ENCODE measurements at places on chromosomes 3 and 15.

DNA sequence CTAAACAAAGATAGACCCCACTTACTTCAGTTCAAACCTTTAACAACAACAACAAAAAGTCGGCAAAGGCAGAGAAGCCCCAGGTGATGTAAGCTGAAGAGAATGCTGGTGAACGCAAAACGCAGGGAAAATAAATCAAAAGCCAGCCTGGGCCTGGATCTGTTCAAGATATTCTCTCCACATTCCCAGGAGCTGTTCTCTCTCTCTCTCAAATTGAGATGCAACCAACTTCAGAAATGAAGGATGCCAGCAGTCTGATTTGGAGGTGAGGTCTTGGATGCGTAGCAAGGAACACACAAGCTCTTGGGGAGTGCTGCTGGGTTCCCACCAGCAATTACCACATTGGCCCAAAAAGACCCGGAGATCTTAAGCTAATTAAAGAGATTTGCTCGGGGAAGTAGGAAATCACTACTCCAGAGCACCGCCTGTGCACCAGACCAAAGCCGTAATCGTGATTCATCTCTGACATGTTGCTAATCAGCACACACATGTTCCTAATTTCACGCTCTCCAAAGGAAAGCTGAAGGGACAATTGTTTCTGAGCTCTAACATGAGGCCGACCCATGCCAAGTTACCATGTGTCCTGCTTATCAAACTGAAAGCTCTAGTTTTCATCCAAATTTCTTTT lies 37.1 kb downstream of the IL17RD start:
- DNase-seq = no peak

GRCh38 chr3:158097081-158097592 lies 9.1 kb downstream of the SHOX2 start:
- no peak for DNase-seq

DNA sequence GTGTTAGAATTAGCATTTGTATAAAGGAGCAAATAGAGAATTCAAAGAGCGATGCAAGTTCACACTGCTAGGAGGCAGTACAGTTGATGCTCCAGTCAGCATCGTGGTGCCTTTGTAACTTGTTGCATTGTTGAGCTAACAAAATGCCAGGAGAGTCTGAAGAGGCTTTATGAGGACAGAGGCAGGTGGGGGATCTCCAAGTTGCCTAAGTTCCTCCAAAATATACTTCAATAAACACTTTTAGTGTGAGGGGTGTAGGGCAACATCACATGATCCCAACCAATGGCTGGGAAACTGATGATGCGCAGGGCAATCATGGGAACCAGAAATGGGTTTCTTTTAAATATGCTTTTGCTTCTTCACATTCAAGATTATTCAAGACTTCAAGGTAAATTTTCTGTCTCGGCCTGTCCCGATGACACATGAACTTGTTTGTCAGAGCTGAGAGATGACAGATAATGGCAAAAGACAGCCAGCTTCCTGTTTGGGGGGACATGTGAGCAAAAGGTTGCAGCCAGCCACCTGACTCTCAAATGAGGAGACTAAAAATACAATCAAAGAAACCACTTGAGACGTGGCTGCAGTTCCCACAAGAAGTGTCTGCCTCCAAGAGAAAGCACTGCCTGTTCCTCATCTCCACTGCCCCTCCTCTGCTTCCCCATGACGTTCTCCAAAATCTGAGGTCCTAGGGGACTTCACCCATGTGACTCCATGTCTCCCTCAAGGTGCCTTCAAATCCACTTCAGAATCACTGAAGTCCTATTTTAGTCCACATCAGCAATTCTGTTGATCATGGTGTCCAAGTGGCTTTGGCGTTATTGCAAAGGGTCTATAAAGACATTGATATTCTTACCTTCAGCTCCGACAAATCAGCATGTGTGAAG lies 39.3 kb downstream of the KLHL6 start:
- peak; percentile 50 for DNase-seq

DNA sequence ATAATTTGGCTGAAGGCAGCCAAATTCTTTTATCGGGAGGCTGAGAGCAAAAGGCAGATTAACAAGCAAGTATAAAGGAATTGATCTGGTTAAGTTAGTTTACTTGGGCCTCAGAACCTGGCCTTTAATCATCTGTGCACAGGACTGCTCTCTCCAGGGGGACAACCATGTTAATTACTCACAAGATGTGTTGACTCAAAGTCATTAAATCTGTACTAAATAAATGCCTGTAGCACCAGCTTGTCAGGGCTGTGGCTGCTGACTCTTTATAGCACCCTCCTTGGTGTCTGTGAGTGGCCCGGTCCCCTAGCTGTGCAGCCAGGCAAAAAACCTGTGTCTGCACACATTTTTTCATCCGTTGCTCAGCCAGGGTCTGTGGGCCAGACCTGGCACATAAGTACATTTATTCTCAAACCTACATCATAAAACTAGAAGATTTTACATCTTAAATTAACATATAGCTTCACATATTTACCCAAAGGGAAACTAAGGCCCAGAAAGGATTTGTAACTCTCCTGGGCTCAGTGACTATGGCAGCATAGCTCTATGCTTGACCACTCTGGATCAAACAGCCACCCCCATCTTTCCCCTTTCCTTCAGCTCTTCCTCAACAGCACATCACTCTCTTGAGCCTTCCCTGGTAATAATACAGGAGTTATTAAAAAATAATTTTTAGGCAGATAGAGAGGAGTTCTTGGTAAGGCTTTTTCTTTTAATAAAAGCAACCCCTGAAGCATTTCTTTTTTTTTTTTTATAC lies 51.4 kb downstream of the NCEH1 start:
- no peak for DNase-seq

DNA sequence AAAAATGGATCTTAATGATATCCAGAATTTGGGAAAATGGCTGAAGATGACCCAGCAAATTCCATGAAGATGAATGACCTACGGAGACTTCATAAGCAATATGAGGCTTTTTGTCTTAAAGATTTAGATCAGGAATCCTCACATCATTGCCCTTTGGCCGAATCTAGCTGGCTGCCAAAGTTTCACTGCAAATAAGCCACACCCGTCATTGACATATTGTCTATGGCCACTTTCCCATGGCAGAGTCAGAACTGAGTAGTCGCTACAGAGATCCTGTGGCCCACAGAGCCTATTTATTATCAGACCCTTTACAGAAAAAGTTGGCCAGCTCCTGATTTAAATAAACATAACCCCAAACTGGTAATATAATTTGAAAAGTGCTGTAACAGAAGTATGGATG lies 307.4 kb upstream of the RARB start:
- DNase-seq = no peak

- DNase-seq = no peak
Measured at GRCh38 chr3:101248736-101249135, 71.6 kb downstream of the IMPG2 start.

DNA sequence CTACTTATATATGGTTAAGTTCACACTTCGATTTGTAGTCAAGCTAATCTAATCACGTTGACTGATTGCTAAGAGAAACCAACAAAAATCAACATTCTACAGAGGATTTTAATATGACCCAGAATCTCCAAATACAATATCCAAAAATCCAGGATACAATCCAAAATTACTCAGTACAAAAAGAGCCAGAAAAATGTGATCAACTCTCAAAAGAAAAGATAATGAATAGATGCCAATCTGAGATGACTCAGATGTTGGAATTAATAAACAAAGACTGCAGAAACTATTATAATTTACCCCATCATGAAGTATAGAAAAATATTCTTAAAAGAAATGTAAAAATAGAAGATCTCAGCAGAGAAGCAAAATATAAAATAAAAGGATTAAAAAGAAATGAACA lies 22.3 kb downstream of the HACL1 start:
- DNase-seq = no peak

GRCh38 chr3:194727435-194728128 lies 41.9 kb downstream of the FAM43A start:
- DNase-seq = no peak

- peak; percentile 62 for DNase-seq
Measured at GRCh38 chr15:51366920-51367319, 25.5 kb downstream of the GLDN start.

- DNase-seq = no peak
Measured at GRCh38 chr15:69158201-69158842, 2.1 kb upstream of the GLCE start.

DNA sequence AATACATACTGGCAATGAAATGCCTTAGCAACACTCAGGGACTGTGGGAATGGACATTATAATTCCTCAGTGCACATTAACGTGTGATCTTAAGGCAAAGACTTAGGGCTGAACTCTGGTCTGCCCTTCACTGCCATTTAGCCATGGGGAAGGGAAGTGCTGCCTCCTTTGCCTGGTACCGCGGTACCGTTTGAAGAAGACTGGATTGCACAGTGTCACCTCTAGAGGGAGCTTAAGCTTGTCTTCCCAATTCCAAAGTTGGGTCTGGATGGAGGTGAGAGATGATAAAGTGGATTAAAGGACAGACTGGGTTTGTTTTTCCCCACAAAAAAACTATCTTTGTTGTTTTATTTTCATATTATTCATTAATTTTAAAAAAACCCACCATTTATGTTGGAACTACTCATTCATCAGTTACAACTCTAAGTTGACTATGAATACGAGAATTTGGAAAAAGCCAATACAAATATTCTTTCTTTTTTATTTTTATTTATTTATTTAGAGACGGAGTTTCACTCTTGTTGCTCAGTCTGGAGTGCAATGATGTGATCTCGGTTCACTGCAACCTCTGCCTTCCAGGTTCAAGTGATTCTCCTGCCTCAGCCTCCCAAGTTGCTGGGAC lies 60.0 kb upstream of the SYN2 start:
- peak; percentile 16 for DNase-seq

DNA sequence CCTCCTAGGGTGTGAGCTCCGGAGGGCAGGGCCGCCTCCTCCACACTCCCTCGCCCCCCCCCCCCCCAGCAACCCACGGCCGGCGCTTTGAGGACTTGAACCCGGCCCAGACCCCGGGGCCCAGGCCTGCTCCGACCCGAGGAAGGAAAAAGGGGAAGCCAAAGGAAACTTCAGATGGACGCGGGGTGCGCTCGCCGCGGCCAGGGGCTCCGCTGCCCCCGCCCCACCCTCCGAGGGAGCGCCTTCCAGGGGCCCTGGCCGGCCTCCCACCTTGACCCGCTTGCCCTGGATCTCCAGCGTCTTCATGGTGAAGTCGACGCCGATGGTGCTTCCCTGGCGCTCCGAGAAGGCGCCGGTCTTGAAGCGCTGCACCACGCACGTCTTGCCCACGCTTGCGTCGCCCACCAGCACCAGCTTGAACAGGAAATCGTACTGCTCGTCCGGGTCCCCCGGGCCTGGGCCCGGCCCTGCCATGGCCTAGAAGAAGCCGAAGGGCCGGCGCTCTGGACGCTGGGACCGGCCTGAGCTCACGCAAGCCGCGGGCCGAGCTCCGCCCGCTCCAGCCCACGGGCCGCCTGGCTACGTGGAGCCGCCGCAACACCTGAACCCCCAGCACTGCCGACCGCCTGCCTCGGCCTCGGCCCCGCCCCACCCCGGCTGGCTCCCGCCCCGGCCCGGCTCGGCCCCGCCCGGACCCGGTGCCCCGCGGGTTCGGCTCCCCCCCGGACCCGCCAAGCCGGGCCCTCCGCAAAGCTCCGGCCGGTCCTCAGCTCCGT lies 400 bp downstream of the RAB43 start:
- no peak for DNase-seq

- DNase-seq = no peak
Measured at GRCh38 chr3:42050126-42050525, 41.0 kb upstream of the TRAK1 start.
